ENCODE measurements at places on chromosomes 1 and 21. TPM values are rescaled to one million over a fixed set of nuclear protein-coding genes. Genes with fewer than 3 reads are reported as not detected.

DNA sequence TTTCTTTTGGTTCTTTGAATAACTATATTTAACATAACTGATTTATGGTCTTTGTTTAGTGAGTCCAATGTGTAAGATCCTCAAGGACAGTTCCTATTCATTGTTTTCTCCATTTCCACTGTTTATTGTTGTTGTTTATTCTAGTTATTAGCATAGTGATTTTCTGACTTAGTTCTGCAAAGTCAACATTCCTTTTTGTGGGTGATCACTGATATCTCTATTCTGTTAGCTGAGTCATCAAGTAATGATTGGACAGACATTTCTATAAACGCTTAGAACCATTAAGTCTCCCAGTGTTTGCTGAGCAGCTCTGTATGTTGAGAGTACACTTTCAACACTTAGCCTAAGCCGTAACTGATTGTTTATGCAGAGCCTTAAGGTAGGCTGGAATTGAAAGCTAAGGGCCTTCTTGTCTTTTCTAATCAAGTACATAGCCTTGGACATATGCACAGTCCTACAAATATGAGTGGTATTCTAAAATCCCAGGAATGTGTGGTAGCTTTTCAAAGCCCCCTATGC, 87.1 kb downstream of the SLC5A9 start:
- no peak for DNase-seq

DNA sequence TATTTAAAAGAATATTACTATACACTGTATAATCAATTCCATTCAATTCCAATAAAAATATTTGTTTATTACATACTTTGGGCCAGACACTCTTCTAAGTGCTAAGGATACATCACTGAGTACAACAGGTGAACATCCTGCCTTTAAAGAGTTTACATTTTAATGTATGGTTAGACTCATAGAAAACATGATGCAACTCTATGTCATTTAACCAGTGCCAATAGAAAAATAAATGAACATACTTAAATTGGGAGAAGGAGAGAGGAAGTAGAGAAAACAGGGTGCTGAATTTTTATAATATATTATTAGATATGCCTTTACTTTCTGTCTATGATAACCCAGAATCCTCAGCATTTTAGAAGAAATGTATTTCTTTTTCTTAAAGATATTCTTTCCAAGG, 119.2 kb downstream of the TSEN15 start:
- no peak for DNase-seq

GRCh38 chr1:41837691-41838090, 81.0 kb downstream of the HIVEP3 start:
- DNase-seq, result no peak

- no peak for DNase-seq
Measured at GRCh38 chr1:223266632-223267172, 97.3 kb downstream of the SUSD4 start.

GRCh38 chr1:56301791-56302190, 277.6 kb downstream of the PLPP3 start:
- no peak for DNase-seq

DNA sequence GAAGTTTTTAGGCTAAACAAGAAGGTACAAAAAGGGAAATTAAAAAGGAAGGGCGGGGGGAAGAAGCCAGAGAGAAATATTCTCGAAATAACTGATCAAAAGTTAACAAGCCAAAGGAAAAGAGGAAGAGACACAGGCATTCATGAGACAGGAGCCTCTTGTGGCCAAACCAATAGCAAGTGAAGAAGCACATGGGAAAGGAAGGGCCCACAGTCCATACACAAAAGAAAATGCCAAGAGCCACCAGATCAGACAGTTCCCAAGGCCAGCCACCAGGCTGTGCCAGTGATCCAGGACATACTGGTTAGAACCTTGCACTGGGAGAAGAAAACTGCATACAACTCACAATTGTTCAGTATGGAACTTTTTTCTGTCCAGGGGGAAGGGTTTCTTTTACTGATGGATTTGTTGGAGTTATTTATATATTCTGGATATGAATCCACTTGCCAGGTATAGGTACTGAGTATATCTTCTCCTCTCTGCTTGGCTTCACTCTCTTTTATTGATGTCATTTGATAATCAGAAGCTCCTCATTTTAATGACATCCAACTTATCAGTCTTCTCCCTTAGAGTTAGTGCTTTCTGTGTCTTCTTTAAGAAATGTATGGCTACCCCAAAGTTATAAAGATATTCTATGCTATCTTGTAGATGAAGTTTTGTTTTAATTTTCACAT, 76.8 kb downstream of the CD46 start:
- peak; percentile 89 for DNase-seq

- no peak for DNase-seq
Measured at GRCh38 chr1:95407886-95408291, 173.9 kb downstream of the RWDD3 start.

DNA sequence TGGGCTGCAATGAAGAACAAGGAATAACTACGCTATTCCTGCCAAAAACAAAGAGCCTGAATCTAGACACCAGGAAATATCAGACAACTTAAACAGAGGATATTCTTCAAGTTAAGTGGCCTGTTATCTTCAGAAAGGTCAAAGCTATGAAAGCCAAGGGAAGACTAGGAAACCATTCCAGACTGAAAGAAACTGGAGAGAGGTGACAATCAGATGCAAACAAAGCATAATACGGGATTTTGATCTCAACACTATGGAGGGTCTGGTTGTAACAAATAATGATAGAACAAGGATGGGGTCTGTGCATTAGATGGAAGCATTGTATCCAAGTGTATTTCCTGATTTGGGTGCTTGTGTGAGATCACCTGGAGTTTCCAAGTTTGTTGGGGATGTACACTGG, 2.7 kb downstream of the EPRS1 start:
- no peak for DNase-seq

DNA sequence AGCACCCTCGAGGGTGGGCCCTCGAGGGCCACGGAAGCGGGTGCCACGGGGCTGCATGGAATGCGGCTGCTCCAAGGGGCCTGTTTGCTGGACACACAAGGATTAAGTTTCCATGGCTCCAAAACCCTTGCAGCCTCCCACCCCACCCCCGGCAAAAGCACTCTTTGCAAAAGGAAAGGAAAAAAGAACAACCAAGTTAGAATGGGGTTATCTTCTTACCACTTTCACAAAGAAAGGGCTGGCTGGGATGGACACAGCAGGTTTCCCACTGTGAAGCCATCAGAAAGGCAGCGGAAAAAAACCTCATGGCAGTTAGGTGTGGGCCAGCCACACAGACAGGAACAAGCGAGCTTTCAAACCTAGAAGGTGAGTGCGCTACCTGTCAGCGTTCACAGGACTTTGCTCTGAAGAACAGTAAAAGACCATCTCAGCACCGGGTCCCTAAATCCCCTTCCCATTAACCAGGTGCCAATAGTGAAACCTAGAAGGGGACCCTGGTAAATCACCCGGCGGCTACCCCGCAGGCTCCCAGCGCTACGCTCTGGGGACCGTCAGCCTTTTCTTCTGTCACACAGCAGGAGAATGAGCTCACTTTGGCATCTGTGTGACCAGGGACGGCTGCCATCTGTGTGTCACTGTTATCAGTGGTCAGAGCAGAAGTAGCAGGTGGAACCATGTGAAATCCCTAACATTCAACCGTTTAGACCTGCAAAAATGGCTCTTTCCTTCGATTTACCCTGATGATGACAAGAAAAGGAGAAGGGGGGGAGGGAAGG, 93.0 kb downstream of the SIM2 start:
- no peak for DNase-seq

- DNase-seq, result no peak
Measured at GRCh38 chr1:21553116-21553926, 44.1 kb downstream of the ALPL start.

DNA sequence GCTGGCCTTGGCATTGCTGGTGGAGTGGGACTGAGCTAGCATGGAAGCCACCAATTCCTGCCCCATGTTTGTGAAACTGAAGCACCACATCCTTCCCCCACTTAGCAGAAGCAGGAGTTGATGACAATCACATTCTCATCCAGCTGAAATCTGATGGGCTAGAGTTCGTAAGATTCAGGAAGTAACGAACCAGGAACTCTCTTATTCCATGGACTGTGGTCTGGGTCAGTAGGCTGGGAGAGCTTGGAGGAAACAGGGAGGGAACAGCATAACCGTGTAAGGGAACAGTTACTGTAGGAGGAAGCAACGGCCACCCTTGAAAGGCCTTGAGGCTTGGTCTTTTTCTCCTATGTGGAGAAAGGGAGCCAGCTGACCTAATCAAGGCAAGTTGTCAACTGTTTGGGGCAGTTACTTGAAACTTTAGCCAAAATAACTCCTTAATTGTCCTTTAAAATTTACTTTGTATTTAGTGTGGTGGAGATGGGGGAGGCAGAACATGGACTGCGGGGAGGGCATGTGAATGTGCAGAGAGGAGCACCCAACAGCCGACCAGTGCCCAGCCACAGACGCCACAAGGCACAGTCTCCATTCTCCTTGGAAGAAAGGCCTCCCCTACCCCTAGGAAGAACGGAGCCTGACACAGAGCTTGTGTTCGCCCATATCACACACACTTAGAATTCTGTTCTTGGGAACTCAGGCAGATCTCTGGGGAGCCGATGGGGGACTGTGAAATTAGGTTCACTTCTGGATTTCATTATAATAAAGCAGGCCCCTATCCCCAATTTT, 2.0 kb upstream of the COQ8A start:
- DNase-seq, result no peak

DNA sequence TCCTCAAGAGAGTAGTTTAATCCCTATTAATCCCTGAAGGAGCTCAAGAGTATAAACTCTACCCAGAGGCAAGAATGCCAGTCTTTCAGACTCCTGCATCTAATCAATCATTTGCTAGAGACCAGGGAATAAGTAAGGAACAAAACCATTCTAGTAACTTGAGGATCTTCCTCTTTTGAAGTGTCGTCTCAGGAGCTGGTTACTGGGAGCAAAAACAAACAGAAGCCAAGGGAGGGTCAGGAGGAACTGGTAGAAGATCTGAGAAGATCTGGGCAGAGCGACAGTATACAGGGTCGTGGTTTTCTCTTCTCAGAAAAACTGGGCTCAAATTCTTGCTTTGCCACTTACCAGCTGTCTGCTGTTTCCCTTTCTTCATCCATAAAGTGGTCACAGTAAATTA, 69.3 kb downstream of the RPS6KA1 start:
- DNase-seq, result no peak

GRCh38 chr1:156262461-156263287, 14.8 kb upstream of the PAQR6 start:
- no peak for DNase-seq

DNA sequence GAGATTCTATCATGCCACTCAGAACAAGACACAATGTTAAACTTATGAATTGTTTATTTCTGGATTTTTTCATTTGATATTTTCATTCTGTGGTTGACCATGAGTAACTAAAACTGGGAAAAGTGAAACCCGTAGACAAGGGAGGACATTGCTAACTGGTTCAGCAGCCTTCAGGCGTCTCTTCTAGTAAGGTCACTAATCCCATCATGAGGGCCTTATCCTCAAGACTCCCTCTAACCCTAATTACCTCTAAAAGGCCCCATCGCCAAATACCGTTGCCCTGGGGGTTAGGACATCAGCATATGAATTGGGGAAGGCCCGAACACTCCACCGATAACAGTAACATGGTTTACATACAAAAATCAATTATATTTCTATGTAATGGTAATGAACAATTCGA, 247.6 kb downstream of the TM2D1 start:
- DNase-seq, result no peak

DNA sequence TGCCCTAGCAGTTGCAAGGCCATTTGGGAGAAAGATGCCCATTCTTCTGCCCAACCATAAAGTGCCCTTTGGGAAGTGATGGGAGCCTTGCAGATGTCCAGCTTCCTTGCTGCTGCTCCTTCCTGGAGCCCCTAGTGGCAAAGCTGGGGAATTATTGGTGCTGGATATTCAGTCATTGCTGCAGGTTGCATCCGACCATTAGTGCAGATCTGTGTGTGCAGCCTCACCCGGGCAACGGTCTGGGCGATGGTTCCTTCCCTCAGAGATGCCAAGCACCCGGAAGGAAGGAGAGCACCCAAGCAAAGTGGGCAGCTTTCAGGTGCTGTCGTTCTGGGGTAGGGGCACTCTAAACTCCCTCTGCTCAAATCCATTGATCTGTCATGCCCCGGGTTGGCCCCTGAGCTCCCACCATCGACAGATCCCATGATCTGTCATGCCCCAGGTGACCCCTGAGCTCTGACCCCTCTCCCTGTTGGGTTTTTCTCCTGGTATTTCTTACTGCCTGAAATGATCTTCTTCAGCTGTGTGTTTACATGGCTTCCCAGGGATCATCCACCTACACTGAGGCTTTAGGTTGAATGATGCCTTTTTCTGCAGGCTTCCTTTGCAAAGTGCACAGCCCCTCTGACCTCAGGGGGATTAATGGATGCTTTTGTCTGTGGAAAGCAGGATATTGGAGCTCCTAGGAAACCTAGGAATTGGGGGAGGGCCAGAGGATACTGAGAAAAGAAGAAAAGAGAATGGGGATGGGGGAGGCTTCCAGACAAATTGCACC, 467.5 kb downstream of the PTPRU start:
- DNase-seq, result peak; percentile 23

GRCh38 chr1:7770997-7771822, at the start of gene VAMP3:
Gene VAMP3, plus strand, starts transcription at chr1:7771296. Its CDS starts 88 bp downstream, at chr1:7771384.
- peak; percentile 91 for DNase-seq

ANXA9 gene
- not detected for total RNA-seq

PLA2G4A gene
- total RNA-seq, result 5.3 TPM

LIN28A gene
- total RNA-seq, result not detected

VAV3 gene
- 41.3 TPM for total RNA-seq

HSF2BP gene
- 0.48 TPM for total RNA-seq

HRNR gene
- not detected for total RNA-seq

FAM43B gene
- 0.14 TPM for total RNA-seq

MAP3K21 gene
- 21.1 TPM for total RNA-seq

FCRL1 gene
- not detected for total RNA-seq

RBM11 gene
- 1.6 TPM for total RNA-seq

NHLH2 gene
- not detected for total RNA-seq
